ENCODE measurements at places on chromosomes 12 and 14. TPM values are rescaled to one million over a fixed set of nuclear protein-coding genes. Genes with fewer than 3 reads are reported as not detected.
A peak's percentile ranks its signal among the peaks of the same experiment; 100 is the strongest.

The UNC79 gene
- 0.01 TPM for polyA plus RNA-seq

DNA sequence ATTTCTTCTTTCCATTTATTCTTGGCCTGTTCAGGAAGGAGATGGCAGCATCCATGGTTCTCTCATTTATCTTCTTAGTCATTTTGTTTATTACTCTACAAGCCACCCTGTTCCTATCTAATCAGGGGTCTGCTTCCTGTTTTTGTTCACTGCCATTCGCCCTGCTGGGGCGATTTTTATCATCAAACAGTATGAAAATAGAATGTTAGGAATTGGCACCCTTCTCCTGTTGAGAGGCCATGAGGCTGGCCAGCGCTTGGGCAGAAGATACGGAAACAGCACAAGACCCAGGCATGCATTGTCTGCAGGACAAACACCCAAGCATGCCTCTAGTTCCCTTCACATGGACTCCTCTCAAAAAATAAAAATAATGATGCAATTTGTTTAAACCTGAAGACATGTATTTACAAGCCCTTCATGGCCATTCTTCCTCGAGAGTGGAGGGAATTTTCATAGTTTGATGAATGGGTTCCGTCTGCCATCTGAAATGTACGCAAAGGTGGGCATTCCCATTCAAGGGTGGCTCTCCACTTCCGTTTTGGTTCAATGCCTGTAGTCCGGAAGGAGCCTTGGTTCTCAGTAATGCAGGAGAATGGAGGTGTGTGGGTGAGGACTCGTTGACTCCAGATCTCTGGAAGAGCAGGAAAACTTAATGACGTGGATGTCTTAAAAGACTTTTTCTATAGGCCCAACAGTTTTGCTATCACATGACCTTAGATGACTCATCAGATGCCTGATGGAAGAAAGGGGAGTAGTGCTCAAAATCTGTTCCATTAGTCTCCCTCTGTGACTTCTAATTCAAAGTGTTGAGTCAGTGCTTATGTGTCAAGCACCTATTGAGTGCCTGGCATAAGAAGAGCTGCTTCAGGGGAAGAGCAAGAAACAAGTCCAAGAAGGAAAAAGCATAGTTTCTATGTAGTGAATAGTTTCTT, 252.4 kb upstream of the TBX3 start:
- DNase-seq: peak; percentile 48

The TRMT5 gene
- 8.1 TPM for polyA plus RNA-seq

- peak; percentile 1 for DNase-seq
These were observed 308.0 kb downstream of the PPFIA2 start for GRCh38 chr12:81450920-81451739.

- no peak for DNase-seq
These were observed at the start of gene PPP1R36 for GRCh38 chr14:64549791-64550620. TSS of gene PPP1R36 (plus strand) at chr14:64549961. CDS start at chr14:64549998, 37 bp downstream.

- DNase-seq: no peak
These were observed 61.3 kb downstream of the CCDC88C start for GRCh38 chr14:91356181-91356763.

Measured in keratinocyte (primary cell).